ENCODE measurements at places on chromosomes 2 and 18. TPM values are rescaled to one million over a fixed set of nuclear protein-coding genes. Genes with fewer than 3 reads are reported as not detected.

The BCL11A gene
- total RNA-seq = 4.6 TPM

The SYT4 gene
- total RNA-seq = not detected

The TRMT61B gene
- 8.4 TPM for total RNA-seq

The KIF1A gene
- not detected for total RNA-seq

The ZEB2 gene
- total RNA-seq = not detected

The FAM228A gene
- total RNA-seq = not detected

The RAX gene
- total RNA-seq = not detected

The GPR45 gene
- total RNA-seq = not detected

The IL36RN gene
- 0.15 TPM for total RNA-seq

The TMEM200C gene
- not detected for total RNA-seq

The ANKRD23 gene
- total RNA-seq = 0.78 TPM

The MYCN gene
- total RNA-seq = not detected

The USP37 gene
- total RNA-seq = 5.4 TPM

The KCNJ3 gene
- total RNA-seq = not detected

The LIPG gene
- total RNA-seq = 118 TPM

The SCYGR4 gene
- total RNA-seq = not detected

The NT5DC4 gene
- not detected for total RNA-seq

The ABCB6 gene
- 9.5 TPM for total RNA-seq

The IL1B gene
- 298 TPM for total RNA-seq

The CHRND gene
- total RNA-seq = not detected

The MBP gene
- total RNA-seq = 16.9 TPM

The CCL20 gene
- 10.0 TPM for total RNA-seq

The DSC3 gene
- 64.9 TPM for total RNA-seq

The RBBP8 gene
- total RNA-seq = 127 TPM

The SPR gene
- 20.9 TPM for total RNA-seq

The RBMS1 gene
- 31.2 TPM for total RNA-seq

The GPR55 gene
- not detected for total RNA-seq

The KIAA1328 gene
- total RNA-seq = 3.0 TPM

The C2orf66 gene
- not detected for total RNA-seq

The CXCR4 gene
- not detected for total RNA-seq

The PAIP2B gene
- 1.5 TPM for total RNA-seq

The CLEC4F gene
- not detected for total RNA-seq

The CHMP3 gene
- 80.5 TPM for total RNA-seq

The TTR gene
- not detected for total RNA-seq

The CAPN13 gene
- not detected for total RNA-seq

The INHBB gene
- not detected for total RNA-seq

The C1QL2 gene
- total RNA-seq = not detected

The PDE11A gene
- total RNA-seq = not detected

The UGT1A6 gene
- total RNA-seq = 0.78 TPM

The LIMS4 gene
- total RNA-seq = not detected

The TEX44 gene
- not detected for total RNA-seq

The SMYD5 gene
- total RNA-seq = 28.7 TPM

The VWA3B gene
- 0.08 TPM for total RNA-seq

The GRB14 gene
- total RNA-seq = 15.4 TPM

The COL6A3 gene
- total RNA-seq = 23.8 TPM

The SLC4A5 gene
- total RNA-seq = not detected

The INPP5D gene
- total RNA-seq = 21.6 TPM

The RNF144A gene
- 2.2 TPM for total RNA-seq

The CRYGD gene
- not detected for total RNA-seq

The MATN3 gene
- 3.7 TPM for total RNA-seq

The TMEM169 gene
- under 0.01 TPM for total RNA-seq

The CCDC74B gene
- 3.7 TPM for total RNA-seq

The VAMP5 gene
- total RNA-seq = 1.4 TPM

The CHRNG gene
- total RNA-seq = not detected

The STAT4 gene
- total RNA-seq = 4.5 TPM

The IL1A gene
- total RNA-seq = 305 TPM

The AGXT gene
- total RNA-seq = not detected

The SLC9A2 gene
- total RNA-seq = under 0.01 TPM

The CTLA4 gene
- not detected for total RNA-seq

The PDK1 gene
- total RNA-seq = 18.0 TPM

Data from hair follicular keratinocyte (primary cell).